ENCODE measurements at places on chromosomes 12 and 14.

DNA sequence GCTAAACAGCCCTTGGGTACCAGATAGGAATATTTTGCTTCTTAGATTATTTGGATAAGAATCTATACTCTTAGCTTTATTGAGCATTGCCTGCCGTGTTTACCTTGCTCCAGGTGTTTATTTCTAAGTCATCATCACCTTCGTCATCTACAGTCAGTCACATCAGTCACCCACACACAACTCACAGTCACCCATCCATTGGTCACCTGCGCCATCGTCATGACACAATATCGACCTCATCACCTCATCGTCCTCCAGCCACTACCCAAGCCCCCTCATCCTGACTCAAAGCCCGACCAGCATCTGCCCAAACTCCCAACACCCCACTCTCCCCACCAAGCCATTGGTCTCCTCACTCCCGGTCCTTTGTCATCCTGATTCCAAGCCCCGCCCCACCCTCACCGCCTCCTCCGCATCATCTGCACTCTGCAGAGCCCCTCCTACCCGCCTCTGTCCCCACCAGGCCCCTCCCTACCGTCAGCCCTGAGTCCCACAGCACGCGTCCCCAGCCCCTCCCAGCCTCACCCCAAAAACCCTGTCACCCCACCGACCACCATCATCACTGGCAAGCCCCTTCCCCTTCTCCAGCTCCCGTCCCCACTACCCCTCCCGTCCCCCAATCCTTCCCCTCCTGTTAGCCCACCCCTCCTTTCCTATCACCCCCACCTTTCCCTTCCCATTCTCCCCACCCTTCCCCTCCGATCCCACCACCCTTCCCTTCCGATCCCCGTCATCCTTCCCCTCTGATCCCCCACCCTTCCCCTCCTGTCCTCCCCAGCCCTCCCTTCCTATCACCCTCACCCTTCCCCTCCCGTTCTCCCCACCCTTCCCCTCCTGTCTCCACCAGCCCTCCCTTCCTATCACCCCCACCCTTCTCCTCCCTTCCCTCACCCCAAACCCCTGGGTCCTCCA, 9.8 kb downstream of the DLK1 start:
- no peak for DNase-seq

DNA sequence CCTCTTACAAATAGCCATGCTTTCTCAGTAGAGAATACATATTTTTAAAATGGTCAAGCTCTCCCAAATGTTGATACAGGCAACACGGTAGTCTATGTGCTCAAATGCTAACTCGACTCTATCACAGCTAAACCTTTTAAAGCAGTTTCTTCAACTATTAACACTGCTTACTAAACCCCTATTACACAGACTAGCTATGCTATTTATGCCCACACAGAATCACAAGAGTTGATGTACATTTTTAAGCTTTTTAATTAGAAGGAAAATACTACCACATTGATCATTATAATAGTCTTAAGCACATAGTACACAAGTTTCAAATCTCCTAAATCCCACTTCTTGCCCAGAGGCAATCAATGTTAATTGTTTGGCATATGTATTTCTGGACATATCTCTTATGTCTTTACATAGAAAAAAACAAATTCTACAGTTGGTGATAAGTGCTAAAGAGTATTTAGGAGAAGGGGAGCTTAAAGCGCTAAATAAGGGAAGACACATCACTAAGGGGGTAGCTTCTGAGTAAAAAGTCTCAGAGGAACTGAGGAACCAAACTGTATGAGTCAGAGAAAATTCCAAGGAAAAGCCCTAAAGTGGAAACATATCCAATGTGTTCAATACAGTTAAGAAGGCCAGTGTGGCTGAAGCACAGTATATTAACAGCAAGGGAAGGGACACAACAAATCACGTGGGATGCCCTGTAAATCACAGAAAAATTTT, 13.7 kb downstream of the HNRNPC start:
- DNase-seq: no peak

GRCh38 chr12:55927588-55928502, at the start of gene PYM1:
Gene PYM1 (minus strand): TSS chr12:55927894. CDS start chr12:55927761, 133 bp downstream.
- DNase-seq: no peak

DNA sequence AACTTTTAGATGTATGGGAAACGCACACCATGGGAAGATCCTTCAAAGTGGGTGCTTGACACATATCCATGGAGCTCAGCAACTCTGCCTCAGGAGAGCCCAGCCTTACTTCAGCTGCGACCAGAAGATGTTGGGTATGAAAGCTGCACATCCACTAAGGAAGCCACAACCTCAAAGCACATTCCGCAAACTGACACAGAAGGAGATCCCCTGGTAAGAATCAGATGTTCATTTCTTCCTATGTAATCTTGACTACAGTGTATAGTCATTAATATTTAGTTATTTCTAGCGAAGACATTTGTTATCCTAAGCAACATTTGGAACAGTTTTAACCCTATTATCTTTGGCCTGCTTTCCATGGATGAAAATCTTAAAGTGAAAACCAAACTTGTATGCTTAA, 374.2 kb downstream of the NAV3 start:
- no peak for DNase-seq

GRCh38 chr12:110928700-110929099, 8.3 kb upstream of the MYL2 start:
- no peak for DNase-seq

DNA sequence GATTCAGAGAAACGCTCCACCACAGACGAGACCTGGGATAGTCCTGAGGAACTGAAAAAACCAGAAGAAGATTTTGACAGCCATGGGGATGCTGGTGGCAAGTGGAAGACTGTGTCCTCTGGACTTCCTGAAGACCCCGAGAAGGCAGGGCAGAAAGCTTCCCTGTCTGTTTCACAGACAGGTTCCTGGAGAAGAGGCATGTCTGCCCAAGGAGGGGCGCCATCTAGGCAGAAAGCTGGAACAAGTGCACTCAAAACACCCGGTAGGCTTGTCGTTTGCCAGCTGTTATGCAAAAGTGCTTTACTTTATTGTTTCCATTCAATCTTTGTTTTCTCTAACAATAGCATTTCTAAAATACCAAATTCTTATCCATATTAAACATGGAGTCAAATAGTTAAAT, 287.3 kb downstream of the NAV3 start:
- DNase-seq: no peak

DNA sequence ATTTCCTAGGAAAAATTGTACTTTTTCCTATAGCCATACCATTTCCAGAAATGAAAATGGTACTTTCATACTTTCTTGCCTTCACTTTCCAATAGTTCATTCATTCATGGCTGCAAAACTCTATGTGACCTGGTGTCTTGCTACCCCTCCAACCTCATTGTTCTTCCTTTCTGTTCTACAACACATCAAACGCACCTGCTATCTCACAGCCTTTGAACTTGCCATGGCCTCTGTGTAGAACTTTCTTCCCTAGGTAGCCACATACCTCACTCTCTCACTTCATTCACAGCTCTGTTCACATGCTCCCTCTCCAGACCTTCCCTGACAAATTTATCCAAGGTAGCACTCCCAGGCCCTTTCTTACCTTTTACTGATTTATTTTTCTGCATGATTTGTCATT, 149.2 kb downstream of the DUSP6 start:
- DNase-seq: no peak

DNA sequence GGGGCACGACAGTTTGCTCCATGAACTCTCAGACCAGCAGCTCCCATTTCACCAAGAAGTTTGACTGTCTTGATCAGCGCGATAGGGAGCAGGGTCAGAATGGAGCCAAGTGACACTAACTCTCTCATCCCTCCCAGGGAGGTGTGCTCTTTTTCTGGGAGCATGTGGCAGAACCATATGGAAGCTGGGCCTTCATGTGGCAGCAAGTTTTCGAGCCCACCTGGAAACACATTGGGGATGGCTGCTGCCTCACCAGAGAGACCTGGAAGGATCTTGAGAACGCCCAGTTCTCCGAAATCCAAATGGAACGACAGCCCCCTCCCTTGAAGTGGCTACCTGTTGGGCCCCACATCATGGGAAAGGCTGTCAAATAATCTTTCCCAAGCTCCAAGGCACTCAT, 24.0 kb downstream of the ITGA7 start:
- DNase-seq: no peak

GRCh38 chr12:4794491-4794890, 74.3 kb downstream of the GALNT8 start:
- DNase-seq: no peak

GRCh38 chr12:56042843-56043242, 1.1 kb downstream of the RPS26 start:
- no peak for DNase-seq

GRCh38 chr12:88662961-88663360, 82.7 kb upstream of the KITLG start:
- no peak for DNase-seq

- DNase-seq: no peak
These were observed 64.5 kb downstream of the CRADD start for GRCh38 chr12:93741659-93742109.

DNA sequence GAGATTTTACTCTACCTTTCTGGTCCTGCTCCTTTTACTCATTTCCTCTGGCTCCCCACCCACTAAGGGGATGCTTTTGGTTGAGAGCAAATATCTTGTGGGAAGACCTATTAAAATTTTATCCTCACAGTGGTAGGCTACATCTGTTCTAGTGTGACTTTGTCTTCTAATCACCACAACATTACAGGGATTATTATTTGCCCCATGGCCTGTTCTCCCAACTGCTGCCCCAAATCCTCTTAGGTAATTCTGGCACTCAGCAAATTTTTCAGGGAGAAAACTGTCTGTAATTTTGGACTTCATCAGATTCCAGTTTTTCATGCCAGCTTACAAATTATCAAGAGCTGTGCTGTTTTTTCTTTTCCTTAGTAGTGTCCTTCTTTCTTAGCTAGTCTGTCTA, 172.3 kb downstream of the GPHN start:
- DNase-seq: no peak

GRCh38 chr12:13205809-13206559, 9.5 kb downstream of the EMP1 start:
- DNase-seq: no peak

DNA sequence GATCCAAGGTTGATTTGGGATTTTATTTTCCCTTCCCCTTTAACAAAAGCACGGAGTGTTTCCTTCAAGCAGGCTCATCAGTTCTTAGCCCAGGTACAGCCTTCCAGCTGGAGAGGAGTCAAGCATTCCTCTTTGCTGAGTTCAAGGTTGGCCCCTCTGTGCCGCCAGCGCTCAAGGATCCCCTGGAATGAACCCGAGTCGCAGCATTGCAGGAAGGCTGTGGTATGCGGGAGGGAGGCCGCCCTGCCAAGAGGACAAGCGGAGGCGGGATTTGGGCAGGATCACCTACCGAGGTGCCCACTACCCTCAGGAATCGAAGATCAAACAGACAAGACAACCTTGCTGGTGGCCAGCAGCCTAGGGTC, 53.9 kb upstream of the NCOR2 start:
- no peak for DNase-seq

DNA sequence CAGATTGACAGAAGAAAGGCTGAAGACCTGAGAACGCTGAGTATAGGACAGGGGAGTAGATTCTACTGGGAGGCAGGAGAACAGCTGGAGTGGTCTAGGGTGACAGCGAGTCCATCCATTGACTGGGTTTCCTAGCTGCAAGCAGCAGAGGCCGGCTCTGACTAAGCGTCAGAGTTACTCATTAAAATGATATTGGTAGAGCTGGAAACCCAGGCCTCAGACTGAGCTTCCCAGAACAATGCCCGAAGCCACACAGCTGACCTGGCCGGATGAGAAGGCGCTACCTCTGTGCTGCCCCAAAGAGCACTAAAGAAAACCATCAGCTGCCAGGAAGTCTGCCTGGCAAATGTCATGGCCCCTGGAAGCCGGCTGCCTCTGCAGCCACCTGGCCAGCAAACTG, 78.5 kb upstream of the FZD10 start:
- no peak for DNase-seq

GRCh38 chr12:59388176-59388575, 207.7 kb upstream of the SLC16A7 start:
- DNase-seq: no peak

- no peak for DNase-seq
These were observed 792.5 kb downstream of the DIO2 start for GRCh38 chr14:79418649-79419415.

DNA sequence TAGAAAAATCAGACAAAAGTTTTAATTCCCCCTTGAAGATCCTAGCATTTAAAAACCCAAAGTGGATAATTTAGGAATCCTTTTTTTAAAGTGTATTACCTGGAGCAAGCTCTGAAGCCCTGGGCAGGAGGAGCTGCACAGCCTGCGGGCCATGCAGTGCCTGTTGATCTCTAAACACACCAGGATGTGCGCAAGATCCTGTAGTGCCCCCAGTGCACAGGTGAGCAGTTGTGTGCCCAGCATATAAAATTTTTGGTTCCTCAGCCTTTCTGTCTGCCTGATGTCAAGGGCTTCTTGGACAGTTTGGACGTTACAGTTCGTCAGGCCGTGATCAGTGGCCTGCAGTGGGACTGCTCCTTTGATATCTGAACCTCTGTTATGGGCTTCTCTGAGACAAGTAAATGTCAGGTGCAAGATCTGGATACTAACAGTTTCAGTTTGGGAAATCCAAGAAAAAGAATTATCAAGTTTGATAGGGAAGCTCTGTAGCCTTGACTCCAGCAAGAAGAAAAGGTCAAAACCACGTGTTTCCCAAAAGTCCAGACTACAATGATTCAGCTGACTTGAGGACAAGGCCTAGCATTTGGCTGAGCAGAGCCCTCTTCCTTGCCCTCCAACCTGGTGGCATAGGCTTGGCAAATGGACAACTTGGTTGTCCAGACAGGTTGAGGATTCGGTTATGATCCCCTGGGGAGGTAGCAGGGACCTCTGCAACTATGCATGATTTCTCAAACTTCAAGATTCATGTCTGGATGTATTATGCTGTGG, 1.0 kb downstream of the ATXN7L3B start:
- DNase-seq: no peak

- no peak for DNase-seq
These were observed 4.4 kb upstream of the TINF2 start for GRCh38 chr14:24246765-24247212.

GRCh38 chr14:59679872-59680271, 103.3 kb upstream of the CCDC175 start:
- no peak for DNase-seq

DNA sequence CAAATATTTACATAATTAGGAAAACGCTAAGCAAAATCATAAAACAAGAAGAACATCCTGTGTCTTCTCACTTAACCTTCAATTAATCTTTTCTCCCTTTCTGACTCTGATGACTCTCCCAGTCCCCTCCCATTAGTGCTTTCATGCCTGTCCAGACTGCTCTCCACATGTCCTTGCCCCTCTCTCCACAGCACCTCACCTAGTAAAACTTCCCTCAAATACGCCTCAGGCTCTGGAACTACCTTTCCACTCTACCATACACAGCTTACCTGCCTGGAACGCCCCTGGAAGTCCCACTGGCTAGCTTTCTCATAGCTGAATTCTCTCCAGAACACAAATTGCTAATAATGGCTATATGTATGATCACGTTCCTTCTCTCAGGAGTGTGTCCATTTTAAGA, 44.7 kb downstream of the SLC5A8 start:
- DNase-seq: no peak

DNA sequence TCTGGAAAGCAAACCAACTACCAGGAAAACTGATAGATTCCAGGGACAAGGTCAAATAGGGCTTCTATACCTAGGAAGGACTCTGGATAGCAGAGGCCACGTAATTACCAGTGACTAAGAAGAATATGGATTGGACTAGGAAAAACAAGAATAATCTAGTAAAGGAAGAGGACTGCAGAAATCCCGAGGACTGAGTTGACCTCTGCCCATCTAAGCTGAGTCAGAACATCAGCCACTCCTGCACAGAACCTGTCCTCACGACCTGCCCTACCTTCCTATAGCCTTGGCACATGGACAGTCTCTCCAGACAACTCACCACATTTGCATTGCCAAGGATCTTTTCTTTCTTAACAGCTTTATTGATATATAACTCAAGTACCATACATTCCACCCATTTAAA, 2.3 kb downstream of the OR6J1 start:
- DNase-seq: no peak

GRCh38 chr12:12909995-12910420, 18.6 kb downstream of the GPRC5A start:
- DNase-seq: no peak

Measured in cortex of kidney (tissue), 1 donor.